ENCODE measurements at places on chromosomes 11 and 22.

DNA sequence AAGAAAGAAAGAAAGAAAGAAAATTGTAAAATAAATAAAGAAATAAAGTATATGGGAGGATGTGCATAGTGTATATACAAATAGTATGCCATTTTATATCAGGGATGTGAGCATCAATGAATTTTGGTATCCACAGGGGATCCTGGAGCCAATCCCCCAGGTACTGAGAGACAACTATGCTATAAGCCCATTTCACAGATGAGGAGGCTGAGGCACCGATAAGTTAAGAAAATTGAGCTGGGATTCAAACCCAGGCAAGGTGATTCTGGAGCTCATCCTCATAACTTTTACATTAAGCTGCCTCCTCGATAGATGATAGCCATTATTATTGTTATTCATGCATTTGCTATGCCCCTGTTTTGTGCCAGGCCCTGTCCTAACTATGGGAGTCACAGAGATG lies 47.0 kb upstream of the ACCSL start:
- no peak for DNase-seq

- no peak for DNase-seq
These were observed 63.5 kb upstream of the PRDM11 start for GRCh38 chr11:45082744-45083543.

DNA sequence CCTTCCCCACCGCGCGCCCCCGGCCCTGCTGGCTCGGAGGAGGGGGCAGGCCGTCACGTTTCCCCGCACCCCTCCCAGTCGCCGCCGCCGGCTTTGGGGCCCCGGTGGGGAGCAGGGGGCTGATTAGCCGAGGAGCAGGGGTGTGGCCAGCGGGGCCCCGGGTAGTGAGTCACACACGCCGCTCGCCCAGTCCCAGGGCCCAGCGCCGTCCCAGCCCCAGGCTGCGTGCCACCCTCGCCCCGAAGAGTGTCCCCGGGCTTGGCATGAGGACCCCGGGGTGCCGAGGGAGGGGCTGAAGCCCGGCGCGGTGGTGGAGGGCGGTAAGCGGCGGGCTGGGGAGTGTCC lies 34.4 kb downstream of the PRDM11 start:
- DNase-seq, result peak; percentile 11

GRCh38 chr11:57456960-57457642 lies 3.2 kb upstream of the RTN4RL2 start:
- DNase-seq, result peak; percentile 71

DNA sequence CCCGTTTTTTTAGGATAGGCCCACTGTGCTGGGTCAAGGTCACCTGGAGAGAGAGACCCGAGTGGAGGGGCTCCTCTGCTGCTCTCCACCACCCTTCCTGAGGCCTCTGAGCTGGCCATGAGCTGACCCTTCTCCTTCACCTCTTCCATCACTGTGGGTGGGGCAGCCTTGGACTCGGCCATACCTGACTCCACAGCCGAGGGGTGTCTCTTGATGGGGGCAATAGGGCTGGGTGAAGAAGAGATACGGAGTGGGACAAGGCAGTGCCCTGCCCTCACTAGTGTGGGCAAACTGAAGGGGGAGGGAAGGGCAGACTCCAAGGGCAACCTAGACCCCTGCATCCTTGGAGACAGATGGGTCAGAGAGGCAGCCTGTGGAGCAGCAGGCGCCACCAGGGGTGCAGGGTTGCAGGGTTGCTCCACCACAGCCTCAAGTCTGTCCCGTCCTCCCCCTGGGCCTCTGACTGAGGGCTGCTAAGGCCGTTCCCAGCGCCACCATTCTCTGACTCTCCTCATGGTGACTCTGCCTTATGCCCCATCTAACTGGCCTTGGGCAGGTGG lies 20.1 kb upstream of the NECTIN1 start:
- DNase-seq, result no peak

DNA sequence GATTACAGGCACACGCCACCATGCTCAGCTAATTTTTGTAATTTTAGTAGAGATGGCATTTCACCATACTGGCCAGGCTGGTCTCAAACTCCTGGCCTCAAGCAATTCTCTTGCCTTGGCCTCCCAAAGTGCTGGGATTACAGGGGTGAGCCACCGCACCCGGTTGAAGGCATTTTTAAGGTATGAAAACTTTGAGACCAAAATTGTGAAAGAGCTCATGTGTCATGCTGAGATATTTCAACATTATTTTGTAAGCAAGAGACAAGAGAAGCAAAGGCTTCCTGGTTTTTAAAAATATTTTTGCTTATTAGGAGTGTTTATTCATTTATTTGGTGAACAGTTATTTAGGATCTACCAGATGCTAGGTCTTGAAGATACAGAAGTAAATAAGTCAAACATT lies 6.8 kb downstream of the NHERF4 start:
- no peak for DNase-seq

DNA sequence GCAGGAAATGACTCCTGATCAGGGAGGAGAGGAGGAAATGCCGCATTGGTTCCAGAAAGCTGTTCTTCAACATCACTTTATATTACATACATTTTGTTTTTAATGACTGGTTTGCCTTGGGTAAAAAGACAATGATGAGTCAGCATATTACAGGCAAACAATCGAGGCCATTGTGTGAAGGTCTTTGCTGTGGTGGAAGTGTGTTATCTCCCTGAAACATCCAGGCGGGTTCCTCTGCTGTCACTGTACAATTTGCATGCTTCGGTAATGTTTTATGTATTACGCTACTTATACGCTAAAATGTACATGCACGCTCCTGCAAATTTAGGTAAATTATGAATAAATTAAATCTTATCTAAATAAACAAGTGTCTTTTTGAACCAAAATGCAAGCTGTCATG lies 161.1 kb downstream of the KIRREL3 start:
- DNase-seq, result no peak

DNA sequence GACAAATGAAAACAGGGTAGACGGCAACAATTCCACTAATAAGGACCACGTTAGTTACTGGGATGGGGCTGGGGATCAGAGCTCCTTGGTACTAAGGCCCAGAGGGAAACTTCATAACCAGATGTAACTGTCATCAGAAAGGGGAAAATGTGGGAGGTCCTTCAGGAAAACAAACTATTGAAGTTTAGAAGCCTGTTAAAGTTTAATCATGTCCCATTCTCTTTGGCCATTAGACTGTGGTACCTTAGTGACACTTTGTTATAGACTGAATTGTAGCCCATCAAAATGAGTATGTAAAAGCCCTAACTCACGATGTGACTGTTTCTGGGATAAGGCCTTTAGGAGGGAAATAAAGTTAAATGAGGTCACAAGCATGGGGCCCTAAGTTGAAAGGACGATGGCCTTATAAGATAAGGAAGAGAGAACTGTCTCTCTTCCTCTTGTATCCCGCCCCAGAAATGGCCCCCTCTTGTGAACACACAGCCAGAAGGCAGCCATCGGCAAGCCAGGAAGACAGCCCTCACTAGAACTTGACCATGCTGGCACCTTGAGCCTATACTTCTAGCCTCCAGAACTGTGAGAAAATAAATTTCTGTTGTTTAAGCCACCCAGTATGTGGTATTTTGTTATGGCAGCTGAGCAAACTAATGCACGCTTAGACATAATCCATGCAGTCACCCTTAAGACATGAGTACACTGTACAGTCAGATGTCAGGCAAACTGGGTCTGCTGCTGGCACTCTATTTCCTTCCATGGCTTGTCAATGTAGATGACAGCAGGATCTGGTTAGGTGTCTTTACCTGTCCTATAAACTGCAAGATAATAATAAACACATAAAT lies 26.9 kb upstream of the USP47 start:
- no peak for DNase-seq

DNA sequence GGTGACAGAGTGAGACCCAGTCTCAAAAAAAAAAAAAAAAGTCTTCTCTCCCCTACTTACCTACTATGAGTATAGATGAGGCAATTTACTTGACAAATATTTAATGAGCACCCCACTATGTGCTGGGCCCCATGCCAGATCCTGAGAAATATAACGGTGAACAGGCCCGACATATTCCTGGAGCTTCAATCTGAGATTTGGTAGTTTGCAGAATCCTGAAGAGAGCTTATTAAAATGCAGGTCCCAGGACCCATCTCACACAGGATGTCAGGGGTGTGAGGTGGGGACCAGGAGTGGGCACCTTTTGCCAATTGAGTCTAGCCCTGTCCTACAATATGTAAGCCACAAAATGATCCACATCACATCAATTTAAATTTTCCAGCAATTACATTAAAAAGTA lies 44.0 kb downstream of the KCNJ4 start:
- no peak for DNase-seq

GRCh38 chr22:33811686-33812085 lies 108.6 kb downstream of the LARGE1 start:
- DNase-seq, result no peak

DNA sequence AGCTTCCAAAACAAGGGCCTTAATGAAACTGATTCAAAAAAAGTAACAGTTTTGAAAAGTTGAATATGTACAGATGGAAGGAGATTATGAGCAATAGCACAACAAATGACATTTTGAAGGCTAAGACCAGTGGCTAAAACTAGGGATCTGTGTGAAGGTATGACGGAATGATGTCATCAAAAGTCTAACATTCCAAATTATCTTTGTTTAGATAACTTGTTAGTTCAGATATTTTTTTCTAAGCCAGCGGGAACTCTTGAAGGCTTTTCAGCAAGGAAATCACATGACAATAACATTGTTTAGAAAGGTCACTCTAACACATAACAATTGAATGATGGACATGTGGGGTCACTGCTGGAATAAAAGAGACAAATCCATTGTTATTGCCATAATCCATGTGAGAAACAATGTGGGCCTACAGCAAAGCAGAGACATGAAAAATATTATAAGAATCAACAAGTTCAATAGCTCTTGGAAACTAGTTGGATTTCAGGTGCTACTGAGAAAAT lies 260.5 kb downstream of the CASP12 start:
- no peak for DNase-seq

DNA sequence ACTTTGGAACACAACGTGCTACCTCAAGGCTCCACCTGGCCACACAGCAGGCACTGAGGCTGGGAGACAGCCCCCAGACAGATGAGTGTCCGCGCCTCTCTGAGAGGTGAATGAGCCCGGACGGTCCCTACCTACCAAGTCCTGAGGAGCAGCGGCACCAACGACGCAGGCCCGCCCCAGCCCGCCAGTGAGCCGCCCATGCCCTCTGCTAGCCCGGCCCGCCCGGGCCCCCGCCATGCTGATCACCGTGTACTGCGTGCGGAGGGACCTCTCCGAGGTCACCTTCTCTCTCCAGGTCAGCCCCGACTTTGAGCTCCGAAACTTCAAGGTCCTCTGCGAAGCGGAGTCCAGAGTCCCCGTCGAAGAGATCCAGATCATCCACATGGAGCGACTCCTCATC lies at the start of gene DDI1:
DDI1 (plus strand) TSS at position 53 of the 400 bp plus-strand sequence; CDS start at position 236, 183 bp downstream.
- no peak for DNase-seq

DNA sequence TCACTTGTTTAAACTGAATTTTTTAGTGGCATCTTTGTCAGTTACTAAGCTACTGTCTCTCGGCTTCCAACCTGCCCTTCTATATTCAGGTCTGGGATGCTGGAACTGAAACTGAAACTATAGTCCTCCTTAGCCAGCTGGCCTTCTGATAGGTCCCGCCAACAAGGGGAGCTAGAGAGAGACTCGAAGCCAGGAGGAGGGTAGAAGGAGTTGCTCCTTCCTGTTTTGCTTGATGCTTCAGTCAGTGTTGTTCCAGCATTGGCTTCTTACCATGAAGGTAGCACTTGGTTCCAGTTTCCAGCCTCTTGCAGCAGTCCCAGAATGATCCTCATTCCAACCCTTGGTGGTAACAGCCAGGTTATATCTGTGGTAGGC lies 32.9 kb upstream of the HORMAD2 start:
- no peak for DNase-seq

DNA sequence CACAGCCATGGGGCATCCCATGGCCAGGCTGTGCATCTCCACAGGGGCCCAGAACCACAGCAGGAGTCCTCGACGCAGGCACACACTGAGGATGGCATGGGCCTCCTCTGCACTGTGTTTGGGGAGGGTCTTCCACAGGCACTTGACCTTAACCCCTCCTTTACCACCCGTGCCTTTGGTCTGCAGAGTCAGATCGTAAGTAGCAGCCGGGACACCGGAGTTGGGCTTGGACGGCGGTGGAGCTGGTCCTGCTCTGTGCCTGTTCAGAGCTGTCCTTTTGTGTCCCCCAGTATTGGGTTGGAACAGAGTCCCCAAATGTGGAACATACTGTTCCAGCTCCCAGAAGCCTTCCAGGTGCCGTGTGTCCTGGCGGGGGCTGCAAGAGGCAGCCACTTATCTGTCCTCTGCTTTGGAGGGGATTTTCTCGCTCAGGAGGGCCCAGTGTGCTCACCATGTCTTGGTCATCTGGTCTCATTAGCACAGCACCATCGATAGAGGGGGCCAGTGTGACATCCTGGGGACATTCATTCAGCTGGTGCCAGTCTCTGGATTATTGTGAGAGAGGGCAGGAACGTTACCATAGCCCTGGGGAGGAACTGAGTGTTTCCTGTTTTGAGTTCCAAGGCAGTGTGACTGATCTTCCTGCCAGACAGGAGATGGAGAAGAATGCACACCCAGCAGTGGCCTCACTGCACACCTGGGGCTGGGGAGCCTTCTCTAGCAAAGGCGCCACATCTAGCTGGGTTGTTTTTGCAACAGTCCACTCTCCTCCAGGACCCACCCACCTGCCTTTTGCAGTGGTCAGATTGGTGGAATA lies 12.4 kb downstream of the CRELD2 start:
- peak; percentile 32 for DNase-seq

DNA sequence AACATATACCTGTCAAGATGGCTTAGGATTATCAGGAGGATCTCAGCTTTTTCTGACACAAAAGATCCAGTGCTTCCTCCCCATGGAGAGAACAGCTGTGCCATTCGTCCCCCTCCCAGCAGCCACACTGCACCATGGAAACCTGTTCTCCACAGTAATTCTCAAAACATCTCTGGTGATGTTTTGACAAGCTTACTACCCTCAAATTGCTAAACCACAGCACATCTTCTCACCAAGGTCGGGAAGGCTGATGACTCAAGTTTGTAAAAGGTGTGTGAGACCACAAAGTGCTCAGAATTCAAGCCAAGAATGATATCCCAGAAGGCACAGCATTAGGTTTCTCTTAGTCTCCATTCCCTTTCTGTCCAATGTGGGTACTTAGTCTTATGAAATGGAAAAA lies 3.9 kb upstream of the RAB38 start:
- no peak for DNase-seq

- no peak for DNase-seq
These were observed 186.4 kb downstream of the BLID start for GRCh38 chr11:121929581-121929980.

GRCh38 chr11:13277768-13278608 lies at the start of gene BMAL1:
Gene BMAL1 (plus strand): TSS chr11:13277790. CDS start chr11:13354309, 76,519 bp downstream.
- peak; percentile 65 for DNase-seq

GRCh38 chr11:16096336-16096735 lies 260.0 kb downstream of the SOX6 start:
- DNase-seq, result no peak

- no peak for DNase-seq
These were observed 180.3 kb downstream of the EFCAB6 start for GRCh38 chr22:43631846-43632245.

Data from stimulated activated naive CD4-positive, alpha-beta T cell treated with Interleukin-2 at 50 U/mL for 16 hours (primary cell).